ENCODE measurements at places on chromosomes 1 and 21. TPM values are rescaled to one million over a fixed set of nuclear protein-coding genes. Genes with fewer than 3 reads are reported as not detected.

CYYR1 gene
- 88.6 TPM for total RNA-seq

DNA sequence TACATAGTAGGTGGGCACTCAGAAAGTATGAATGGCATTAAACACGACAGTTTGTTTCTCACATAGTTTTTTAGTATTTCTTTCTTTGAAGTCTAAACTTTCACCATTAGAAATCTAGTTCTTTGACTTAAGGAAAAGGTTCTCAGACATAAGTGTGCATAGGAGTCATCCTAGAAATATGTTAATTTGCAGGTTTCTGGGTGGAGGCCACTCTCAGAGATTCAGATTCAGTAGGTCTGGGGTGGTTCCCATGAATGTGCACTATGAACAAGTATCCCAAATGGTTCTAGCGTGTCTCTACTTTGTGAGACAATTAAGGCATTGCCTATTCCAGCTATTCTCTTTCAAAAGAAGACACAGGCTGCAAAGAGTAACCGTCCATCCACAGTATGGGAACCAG is 119.3 kb downstream of the NGF start:
- DNase-seq = no peak

ABCG1 gene
- 48.9 TPM for total RNA-seq

AMY1B gene
- not detected for total RNA-seq
